ENCODE measurements at places on chromosomes 7 and 10.

DNA sequence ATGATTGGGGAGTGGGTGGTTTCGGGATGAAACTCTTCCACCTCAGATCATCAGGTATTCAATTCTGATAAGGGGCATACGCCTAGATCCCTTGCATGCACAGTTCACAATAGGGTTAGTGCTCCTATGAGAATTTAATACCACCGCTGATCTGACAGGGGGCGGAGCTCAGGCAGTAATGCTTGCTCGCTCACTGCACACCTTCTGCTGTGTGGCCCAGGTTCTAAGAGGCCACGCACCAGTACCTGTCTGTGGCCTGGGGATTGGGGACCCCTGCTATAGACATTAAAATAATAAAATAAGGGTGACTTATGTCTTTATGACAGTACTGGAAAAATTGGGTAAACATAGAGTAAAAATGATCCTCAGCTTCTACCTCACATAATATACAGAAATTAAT, 66.1 kb downstream of the SAMD9 start:
- DNase-seq: no peak

DNA sequence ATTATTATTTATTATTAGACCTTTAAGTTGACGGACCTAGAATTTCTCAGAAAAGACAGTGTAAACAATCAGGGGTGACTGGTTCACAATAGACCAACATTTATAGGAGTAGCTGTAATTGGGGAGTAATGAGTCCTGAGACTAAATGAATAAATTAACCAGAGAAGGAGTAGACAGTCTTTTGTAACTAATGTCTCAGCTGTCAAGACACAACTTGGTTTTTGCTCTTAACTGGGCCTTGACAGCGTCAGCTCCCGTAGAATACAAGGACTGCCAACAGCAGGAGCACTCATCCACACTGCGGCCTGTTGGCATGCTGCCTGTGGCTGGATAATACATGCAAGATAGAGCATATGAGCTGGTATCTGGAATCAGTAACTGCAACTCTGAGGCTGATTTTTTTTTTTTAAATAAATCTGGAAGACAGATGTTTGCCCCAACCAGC, 123.9 kb downstream of the CACNA2D1 start:
- peak; percentile 85 for DNase-seq

- DNase-seq: no peak
Observed at GRCh38 chr10:71274901-71275796, 43.9 kb upstream of the SLC29A3 start.

DNA sequence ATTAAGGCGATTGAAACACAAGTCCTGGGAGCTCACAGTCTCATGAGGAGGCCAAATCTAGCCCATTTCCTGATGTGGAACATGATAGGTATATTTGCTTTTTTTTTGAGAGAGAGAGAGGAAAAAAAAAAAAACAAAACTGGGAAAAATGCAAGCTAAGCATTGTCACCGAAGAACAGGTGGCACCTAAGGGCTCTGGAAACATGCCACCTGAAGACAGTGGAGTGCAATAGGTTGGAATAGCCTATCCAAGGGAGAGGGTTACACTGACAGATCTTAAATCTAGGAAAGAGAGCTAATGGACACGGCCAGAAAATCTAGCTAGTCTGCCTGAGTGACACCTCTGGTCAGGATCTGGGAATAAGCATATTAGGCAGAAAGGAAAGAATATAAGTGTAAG, 110.2 kb downstream of the SRI start:
- DNase-seq: no peak

DNA sequence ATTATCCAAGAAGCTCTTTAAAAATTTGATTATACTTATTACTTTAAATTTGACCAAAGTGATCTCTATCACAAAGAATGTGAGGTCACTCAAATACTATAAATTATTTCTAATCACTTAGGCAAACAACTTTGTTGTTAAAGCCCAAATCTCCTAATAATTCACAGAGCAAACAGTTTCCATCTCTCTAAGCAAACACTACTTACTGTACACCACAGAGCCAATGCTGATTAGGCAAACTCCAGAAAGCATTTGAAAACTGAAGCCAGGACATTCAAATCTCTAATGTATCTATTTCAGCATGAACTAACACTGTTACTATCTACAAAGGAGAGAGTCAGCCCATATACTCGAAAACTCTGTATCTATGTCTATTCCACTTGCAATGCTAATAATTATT, 107.1 kb downstream of the RNF32 start:
- no peak for DNase-seq

DNA sequence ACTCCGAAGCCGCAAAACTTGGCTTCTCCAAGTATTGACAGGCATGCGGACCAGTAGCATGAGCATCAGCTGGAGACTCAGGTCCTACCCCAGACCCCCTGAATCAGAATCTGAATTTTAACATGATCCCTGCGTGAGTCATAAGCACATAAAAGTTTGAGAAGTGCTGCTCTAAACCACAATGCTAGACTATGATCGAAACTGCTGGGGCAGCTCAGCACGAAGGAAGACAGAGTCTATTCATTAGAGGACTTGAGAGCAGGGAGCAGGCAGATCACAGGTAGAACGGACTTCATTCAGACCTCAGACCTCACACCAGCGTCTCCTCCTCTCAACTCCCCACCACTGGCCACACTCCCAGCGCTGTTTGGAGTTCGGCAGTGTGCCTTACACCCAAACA, 16.9 kb downstream of the CAMK2G start:
- DNase-seq: no peak

DNA sequence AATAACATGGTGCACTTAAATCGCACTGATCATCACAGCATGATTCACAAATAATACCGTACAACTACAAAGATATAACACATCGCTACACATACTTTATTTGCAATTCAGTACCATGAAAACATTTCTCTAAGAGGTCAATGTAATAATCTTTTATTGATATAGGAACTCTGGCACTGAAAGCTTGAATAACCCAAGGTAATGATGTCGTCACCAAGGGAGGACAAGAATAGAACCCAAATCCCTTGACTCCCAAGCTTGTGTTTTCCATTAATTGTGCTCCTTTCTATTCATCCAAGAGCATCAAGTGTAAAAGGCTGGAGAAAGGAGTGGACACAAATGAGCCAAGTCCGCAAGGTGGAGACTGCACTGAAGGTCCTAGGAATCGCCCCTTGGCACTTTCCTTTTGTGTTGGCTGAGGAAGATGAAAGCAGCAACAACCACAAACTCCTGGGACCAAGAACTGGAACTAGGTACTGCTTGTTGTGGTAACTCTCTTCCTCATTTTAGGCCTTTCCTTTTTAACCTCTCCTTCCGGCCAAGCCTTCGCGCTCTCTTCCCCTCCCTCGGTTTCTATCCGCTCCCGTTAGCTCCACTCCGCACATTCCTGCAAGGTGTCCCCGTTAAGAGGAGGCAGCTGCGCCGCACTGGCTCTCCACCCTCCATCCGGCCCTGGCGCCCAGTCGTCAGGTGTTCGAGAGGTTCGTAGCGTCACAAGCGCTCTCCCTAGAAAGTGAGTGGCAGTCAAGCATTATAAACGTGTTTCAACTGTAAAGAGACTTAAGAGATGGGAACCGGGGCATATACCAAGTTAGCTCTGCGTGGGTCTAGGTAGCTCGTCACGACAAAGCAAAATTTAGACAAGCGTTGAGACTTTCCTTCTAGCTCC, 1.0 kb upstream of the CBLL1 start:
- no peak for DNase-seq

DNA sequence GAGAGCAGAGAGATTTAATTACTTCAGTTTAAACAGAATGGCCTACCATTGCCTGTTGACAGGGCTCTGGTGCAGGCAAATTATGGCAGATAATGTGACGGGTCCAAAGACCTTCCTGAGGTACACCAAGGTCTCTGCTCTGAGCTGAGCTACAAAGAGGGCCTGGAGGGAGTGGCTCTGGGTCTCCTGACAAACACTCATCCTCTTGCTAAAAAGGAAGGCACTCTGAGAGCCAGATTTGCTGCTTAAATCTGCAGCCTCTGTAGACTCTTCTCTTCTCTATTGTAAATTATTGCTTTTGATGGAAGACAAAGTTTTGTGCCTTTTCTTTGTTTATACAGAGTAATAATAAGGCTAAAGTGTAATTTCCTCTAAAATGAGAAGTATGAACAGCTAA, 529.5 kb upstream of the FZD8 start:
- DNase-seq: no peak

DNA sequence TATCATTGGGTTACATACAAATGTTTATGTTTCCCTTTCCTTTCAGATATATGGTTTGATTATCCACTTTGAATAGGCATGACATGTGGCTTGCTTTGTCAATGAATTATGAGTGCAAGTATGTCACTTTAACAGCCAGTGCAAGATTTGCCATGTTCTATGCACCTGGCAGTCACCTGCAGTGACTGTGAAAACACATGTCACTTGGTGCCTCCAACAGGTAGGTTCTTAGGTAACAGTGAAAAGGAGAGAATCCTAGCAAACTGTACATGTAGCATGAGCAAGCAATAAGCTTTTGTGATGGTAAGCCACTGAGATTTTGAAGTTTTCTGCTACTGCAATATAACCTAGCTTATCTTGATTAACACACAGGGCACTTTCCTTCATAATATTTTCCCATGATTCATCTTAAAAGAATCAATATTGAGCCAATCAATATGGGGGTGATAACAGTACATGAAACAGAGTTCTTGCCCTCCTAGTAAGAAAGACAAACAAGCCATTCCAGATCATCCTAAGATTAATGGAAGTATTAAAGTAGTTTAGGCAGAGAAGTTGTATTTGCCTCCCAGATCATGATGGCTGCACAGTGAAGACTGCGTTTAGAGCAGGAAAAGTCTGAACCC, 7.9 kb upstream of the RALA start:
- DNase-seq: no peak

DNA sequence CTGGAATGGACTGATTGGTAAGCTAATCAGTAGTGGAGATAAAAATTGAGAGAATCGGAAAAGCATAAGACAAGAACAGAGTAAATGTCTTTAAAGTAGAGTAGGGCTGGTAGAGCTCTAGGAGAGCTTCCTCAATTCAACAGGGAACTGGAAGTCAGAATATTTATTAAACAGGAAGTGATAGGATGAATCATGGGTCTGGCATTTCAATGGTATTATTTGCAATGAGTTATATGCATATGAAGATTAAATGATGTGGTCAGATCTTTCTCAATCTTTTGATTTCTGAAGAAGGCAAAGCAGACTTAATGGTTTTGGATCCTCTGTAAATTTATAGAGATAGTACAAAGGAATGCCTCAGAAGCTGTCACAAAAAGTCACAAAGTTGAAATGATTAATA, 349.0 kb downstream of the HPSE2 start:
- no peak for DNase-seq

- peak; percentile 19 for DNase-seq
Observed at GRCh38 chr10:76492026-76492425, 1060.6 kb downstream of the LRMDA start.

GRCh38 chr7:115763347-115763746, 267.2 kb downstream of the TFEC start:
- no peak for DNase-seq

DNA sequence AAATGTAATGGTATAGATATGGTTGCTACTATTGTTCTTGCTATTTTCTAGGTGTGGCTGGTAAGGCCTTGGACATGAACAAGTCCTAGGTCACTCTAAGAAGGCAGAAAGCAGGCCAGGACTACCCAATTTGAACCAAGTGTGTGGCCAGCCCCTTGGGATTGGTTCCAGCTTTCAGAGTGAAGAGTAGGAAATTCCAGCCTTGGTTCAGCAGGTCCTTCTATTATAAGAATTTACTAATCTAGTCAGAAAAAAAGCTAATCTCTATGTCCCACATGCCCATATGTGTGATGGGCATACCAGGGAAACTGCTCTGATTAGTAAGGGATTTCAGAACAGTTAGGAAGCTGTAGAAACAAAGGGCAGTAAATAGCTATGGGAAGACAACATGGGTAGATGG, 7.8 kb upstream of the TARP start:
- no peak for DNase-seq

- DNase-seq: no peak
Observed at GRCh38 chr10:48478469-48478868, 126.4 kb downstream of the ARHGAP22 start.

GRCh38 chr10:71293446-71294084, 25.5 kb upstream of the SLC29A3 start:
- no peak for DNase-seq
